ENCODE measurements at places on chromosomes 4 and X. TPM values are rescaled to one million over a fixed set of nuclear protein-coding genes. Genes with fewer than 3 reads are reported as not detected.

Gene OPHN1
- 0.09 TPM for total RNA-seq

Gene ARAP2
- 63.7 TPM for total RNA-seq

Gene NHSL2
- 1.6 TPM for total RNA-seq

Gene CFI
- not detected for total RNA-seq

Gene ARHGAP24
- total RNA-seq: 0.28 TPM

Gene F8A2
- total RNA-seq: not detected

Gene LRAT
- not detected for total RNA-seq

Gene ETDB
- total RNA-seq: not detected
